Activated naive CD8-positive, alpha-beta T cell treated with anti-CD3 and anti-CD28 coated beads, Interleukin-2, amount 50 U/mL, for 24 hours (primary cell): ENCODE measurements at places on chromosomes 7 and 10.

DNA sequence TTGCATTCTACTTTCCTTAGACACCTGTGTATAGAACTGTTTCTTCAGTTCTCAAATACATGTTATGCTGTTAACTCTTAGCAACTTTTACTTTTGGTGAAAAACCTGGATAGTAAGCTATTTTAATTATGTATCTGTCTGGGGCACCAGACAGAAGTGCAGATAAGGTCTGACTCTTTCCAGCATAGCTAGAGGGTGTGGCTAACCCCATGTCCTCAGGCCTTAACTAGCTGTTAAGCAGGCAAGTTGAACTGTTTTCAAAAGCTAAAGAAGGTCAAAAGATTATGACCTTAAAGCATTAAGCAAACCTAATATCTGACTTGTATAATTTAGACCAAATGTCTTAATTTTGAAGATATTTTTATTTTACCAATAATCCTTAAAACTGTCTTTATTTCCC is 45.1 kb upstream of the INHBA start:
- DNase-seq: no peak

DNA sequence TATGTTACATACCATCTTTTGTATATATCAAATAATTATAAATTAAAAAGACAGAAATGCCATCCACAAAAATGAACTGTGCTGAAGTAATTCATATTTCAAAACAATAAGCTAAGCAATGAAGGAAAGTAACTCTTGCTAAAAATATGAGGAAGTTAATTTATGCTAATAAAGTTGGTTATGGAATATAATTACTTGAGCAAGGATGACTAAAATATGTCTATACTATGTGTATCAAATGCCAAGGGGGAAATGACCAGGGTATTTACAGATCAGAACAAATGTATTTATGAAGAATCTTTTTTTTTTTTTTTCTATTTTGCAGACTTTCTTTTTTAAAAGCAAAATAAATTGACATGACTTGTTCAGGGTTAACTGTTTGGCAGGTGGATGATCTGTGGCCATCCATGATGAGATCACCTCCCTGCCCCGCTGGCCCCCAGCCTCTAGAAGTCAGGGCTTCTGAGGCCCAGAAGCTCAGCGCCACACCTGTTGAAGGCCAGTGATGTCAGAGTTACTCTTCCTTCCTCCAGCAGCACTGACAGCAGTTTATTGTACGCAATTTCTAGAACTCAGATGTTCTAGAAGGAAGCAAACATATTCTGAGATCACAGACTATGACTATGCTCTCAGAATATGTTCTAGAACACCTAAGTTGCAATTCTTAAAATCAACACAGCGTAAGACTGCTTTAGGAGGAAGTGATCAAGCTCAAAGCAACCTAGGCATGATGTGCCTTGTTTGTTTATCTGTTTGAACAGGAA is 196.1 kb upstream of the KLF14 start:
- DNase-seq: no peak

DNA sequence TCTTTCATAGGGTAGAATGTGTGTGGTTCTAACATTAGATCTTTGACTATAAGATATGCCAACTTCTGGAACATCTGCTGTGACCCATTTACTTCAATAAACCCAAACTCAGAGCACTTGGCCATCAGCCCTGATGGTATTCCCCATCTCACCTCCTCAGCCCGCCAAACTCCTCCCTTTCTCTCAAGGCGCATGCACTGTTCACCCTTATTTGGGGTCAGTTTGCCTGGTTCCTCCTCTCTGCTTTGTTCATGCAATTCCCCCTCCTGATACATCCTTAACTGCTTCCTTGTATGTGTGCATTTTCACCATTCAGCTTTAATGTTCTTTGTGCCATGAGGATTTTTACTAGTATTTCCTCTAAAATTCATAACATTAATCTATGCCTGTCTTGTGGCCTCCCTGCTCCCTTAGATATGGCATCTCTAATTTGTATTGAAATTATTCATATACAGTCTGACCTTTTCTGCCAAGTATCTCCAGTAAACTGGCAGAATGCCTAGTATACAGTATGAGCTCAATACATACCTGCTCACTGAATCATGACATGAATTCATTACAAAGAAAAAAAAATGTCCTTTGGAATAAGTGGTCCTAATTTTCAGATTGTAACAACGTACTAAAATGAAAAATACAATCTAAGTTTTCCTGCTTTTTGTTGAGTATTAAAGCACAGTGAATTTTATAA is 336.8 kb upstream of the IGFBP3 start:
- no peak for DNase-seq

- no peak for DNase-seq
These were observed 297.8 kb downstream of the RPS24 start for GRCh38 chr10:78331391-78331922.

DNA sequence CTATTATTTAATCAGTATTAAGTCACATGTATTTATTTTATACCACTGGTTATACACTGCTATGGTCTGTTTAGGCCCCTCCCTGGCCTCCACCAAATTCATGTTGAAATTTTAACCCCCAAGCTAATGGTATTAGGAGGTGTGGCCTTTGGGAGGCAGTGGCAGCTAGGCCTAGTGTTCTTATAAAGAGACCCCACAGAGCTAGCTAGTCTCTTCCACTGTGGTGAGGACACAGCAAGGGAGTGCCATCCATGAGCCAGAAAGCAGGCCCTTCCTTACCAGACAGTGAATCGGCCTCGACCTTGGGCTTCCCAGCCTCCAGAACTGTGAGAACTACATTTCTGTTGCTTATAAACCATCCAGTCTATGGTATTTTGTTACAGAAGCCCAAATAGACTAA is 28.7 kb downstream of the RBM48 start:
- DNase-seq: no peak

GRCh38 chr7:8212638-8213037 is 49.3 kb downstream of the ICA1 start:
- no peak for DNase-seq

DNA sequence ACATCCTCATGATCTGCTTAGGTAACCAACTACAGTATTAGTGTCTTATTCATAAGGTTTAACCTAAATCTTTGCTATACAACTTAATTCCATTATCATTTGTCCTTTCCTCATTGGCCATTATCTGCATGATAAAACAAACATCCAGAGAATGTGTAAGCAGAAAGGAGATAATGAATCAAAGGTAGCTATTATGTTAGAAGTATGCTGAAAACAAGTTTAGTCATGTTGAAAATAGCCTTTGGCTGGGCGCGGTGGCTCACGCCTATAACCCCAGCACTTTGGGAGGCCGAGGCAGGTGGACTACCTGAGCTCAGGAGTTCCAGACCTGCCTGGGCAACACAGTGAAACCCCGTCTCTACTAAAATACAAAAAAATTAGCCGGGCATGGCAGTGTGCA is 78.2 kb downstream of the NT5C2 start:
- no peak for DNase-seq

GRCh38 chr7:5234852-5235831 is 45.1 kb downstream of the WIPI2 start:
- no peak for DNase-seq

- DNase-seq: no peak
These were observed 721.1 kb upstream of the C7orf33 start for GRCh38 chr7:147869456-147869855.

GRCh38 chr10:17134737-17135260 is 5.2 kb upstream of the CUBN start:
- DNase-seq: no peak

- no peak for DNase-seq
These were observed 2.5 kb upstream of the AVPI1 start for GRCh38 chr10:97689559-97690020.

DNA sequence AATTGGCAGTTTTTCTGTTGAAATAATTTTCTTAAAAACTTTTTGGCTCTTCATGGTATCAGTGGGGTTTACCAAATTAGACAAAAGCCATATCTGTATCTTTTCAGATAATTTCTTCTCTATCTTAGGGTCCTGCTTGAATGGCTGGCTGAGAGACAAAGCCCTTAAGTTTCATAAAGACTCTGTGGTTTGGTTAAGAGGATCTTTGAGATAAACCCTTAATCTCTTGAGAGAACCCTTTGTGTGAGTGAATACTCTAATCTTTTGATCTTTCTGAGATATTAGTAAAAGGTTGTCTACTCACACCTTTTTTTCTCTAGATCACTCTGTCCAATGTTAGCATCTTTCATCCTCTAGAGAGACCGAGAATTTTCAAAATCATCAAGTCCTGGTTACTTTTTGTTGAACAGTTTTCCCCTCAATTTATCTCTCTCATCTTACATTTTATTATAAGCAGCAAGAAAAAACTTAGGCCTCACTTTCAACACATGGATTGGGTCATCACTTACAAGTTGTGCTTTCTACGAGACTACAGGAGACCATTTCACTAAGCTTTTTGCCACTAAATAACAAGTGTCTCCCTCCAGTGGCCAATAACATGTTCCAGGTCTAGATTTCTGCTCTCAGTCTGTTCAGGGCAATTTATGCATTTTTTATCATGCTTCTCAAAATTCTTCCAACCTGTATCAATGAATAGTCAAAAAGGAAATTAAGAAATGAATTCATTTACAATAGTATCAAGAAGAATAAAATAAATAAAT is 28.4 kb downstream of the DNAJC9 start:
- DNase-seq: no peak

- DNase-seq: no peak
These were observed 28.5 kb downstream of the PPP2R2D start for GRCh38 chr10:131929122-131929845.

DNA sequence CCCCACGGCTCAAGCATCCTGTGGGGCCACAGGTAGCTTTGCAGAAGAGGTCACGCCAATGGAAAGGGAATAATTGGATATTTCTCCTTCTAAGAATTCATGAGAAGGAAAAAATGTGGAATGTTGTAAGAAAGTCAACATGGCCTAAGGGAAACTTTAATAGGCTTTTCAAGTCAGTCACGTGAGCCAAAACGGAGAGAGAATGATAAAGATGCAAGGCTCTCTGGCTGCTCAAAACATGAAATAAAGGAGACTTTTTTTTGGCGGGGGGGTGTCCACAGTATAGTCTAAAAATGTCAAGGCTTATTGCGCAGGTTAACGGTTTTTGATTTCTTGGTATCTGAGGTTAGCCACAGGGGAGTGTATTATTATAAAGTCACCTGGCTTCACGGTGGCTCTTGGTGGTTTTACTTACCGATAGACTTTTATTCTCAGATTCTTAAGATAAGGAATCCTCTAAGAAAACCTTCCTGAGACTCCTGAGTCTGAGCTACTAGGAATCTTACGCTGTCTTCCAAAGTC is 148.1 kb downstream of the ARHGAP21 start:
- no peak for DNase-seq

GRCh38 chr7:30563326-30563942 is 31.2 kb upstream of the GARS1 start:
- no peak for DNase-seq

DNA sequence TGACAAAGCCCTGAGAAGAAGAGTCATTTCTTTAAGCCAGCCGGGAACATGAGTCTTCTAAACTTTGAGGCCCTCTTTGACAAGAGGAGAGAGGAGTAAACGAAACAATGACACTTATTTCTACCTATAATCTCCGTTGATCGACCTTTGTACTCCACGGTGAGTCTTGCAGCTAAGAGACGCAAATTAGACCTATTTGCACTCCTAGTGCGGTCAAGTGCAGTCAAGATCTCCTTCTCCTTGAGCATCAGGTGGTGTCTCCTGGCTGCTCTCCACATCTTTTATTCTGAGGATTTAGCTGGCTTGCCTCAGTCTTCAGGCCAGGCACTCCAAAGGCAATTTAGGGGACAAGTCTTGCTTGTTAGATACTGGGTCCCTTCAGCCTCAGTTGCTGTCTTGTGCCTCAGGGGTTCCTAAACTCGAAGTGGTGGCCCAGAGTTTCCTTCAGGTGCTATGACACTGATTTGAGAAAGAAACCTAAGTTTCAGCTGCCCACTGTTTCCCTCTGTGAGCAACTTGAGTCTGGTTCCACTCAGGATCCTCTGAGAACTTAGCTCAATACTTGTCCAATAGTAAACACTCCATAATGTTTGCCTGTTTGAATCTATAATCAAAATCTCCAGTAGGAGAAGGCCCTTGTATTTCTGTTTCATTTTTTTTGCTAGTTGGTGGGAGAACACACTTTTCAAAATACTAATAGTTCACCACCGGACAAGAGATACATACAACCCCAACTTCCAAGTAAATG is 312.9 kb downstream of the RNLS start:
- no peak for DNase-seq
